NCI-H2107 (cell line): ENCODE measurements at places on chromosomes 2 and 18.

DNA sequence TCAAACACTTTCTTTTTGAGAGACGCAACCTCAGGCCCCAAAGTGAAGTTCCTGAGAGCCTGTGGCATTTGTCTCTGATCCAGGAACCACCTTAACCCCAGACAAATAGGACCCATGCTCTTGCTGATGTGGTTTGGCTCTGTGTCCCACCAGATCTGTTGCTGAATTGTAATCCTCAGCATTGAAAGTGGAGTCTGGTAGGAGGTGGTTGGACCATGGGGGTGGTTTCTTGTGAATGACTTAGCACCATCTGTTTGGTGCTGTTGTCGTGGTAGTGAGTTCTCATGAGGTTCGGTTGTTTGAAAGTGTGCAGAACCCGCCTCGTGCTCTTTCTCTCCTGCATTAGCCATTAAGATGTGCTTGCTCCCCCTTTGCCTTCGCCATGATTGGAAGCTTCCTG lies 252.6 kb downstream of the FAM210A start:
- no peak for DNase-seq

- DNase-seq, result no peak
Observed at GRCh38 chr2:71905205-71905604, 242.5 kb downstream of the CYP26B1 start.

GRCh38 chr2:132797556-132797955 lies 127.6 kb upstream of the LYPD1 start:
- DNase-seq, result no peak

DNA sequence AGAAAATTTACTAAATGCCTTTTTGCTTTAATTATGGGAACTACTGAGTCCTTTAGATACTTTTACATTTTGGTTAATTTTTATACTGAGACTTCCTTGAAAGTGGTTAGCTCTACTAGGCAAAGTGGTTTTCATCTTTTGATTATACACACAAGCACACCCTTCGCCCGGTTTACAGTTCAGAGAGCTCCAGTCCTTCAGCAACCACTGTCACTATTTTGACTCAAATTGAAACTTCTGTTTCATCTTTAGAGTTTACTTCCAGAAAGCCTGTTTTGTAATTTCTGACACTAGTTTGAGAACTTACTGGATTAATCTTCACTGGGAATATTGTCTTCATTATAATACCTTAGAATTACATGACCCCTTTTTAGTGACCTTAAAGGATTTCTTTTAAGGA lies 140.3 kb upstream of the FOSL2 start:
- no peak for DNase-seq

DNA sequence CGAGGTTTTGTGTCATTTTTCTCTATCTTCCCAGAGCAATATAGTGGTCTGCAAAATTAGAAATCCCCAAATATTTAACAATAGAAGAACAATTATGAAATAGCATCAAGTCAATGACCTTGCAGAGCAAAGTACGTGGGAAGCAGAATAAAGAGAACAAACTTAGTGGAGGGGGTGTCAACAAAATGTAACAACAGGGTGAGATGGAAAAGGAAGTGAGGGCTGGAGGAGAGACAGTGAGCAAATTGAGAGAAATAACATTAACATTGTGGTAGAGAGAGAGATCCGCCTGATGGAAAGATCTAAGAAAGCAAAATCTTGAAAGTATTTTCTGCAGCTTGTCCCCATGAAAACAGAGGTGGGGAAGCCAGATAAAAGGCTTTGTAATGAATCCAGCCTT lies 23.4 kb downstream of the ARHGAP15 start:
- DNase-seq, result no peak

DNA sequence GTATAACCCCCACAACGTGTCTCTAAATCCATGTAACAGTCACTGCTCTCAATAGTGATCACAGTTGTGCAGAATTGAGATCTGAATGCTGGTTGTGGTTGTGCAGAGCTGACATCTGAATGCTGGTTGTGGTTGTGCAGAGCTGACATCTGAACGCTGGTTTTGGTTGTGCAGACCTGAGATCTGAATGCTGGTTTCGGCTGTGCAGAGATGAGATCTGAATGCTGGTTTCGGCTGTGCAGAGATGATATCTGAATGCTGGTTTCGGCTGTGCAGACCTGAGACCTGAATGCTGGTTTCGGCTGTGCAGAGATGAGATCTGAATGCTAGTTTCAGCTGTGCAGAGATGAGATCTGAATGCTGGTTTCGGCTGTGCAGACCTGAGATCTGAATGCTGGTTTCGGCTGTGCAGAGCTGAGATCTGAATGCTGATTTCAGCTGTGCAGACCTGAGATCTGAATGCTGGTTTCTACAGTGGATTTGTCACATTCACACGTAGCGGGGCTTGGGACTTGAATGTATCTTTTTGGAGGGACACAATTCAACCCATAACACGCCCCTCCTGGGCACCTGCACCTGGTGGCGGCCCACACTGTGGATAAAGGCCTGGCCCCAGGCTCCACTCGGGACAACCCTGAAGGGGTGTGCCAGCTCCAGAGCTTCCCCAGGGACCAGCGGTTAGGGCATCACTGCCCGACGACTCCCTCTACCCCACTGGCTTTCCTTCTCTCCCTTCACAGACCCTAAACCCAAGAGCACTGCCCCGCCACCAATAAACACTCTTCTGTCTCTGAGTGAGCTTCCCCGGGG lies 51.1 kb upstream of the SLC66A3 start:
- no peak for DNase-seq

GRCh38 chr2:84906108-84906899 lies 848 bp downstream of the TMSB10 start:
- no peak for DNase-seq

- DNase-seq, result no peak
Observed at GRCh38 chr2:236171680-236172254, 3.6 kb upstream of the GBX2 start.

- peak; percentile 9 for DNase-seq
Observed at GRCh38 chr2:105294844-105295481, 34.6 kb downstream of the TGFBRAP1 start.

DNA sequence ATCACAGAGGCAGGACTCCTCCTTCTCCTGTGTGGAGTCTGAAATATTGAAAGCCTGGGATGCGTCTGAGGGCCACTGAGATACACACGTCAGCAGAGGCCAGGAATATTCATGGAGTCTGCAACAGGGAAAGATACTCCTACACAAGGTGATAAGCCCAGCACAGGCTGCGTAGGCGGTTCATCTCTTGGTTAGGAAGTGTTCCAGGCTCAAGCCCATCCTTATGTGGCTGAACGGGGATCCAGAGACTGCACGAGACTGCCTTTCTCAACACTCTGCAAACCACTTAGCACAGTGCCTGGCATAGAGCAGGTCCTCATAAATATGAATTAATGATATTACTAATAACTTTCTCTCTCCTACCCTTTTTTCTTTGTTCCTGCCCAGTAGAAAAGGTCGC lies 29.2 kb upstream of the AGPS start:
- DNase-seq, result no peak

GRCh38 chr2:47357483-47357882 lies 45.5 kb upstream of the MSH2 start:
- DNase-seq, result no peak

DNA sequence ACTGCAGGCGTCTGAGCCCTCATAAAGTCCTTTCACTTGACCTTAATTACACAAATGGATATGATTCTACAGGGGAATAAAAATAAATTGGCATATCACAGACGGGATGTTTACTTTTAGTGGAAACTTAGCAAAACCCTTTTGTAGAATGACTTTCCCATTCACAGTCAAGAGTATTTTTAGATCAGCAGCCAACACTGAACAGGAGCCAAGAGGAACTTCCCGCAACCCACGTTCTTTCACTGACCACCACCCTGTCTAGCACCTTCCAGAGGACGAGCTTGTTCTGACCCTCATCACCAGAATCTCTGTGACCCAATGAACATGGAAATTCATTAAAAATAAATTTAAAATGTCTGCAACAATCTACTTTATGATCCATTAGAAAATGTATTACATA lies 119.0 kb upstream of the SNTG2 start:
- no peak for DNase-seq

DNA sequence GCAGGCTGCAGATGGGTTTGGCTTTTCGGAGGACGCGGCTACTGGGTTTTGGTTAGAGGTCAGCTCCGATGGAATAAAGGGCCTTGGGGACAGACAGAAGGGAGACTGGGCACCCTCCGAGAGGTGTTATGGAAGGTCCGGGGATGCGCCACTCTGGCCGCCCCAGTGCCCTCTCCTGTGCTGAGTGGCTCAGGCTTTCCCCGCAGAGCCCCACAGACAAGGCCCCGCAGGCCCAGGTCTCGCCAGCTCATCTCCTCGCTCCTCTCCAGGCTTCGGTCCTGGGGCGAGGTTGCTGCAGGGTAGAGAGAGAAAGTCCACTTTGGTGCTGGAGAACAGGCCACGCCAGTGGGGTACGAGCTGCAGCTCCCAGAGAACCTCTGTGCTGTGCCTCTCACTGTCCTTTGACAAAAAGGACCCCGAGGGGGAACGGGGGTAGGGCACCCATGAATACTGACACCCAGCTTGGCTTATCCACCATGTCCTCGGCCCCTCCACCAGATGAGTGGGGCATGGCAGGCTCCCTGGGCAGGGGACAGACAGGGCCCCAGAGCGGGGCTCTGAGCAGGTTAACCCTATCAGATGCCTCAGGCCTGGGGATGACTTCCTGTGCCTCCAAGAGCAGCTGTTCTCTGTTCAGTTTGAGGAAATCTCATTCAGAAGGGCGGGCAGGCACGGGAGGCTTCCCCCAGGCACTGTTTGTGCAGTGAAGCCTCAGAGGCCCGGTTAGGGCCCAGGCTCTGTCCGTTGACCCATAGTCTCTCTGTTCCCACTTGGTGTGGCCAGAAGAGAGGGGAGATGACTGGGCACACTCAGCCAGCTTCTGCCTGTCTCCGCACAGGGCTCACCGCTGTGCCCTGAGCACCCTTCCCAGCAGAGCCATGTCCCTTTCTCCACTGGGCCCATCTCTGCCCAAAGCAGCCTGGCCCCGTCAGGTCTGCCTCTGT lies 15.7 kb upstream of the CNNM3 start:
- DNase-seq, result no peak

- DNase-seq, result no peak
Observed at GRCh38 chr2:134668821-134669220, 50.0 kb downstream of the TMEM163 start.

DNA sequence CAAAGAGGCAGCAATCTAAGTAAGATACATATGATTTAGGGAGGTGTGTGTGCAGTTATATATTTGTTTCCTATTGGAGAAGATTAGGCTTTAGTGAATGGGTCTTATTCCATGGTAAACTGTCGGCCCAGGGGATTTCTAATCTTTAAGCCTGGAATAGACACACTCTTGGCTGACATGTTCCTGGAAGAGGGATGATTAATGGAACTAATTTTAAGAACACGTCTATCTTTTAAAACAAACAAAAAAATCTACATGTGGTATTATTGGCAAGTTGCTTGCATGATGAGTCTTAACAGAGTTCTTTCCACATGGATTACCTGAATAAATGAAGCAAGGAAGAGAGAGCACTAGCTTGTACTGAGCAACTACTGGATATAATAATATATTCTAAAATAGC lies 114.2 kb upstream of the NT5C1B start:
- DNase-seq, result no peak

GRCh38 chr2:114421781-114422180 lies 20.7 kb upstream of the DPP10 start:
- DNase-seq, result no peak

DNA sequence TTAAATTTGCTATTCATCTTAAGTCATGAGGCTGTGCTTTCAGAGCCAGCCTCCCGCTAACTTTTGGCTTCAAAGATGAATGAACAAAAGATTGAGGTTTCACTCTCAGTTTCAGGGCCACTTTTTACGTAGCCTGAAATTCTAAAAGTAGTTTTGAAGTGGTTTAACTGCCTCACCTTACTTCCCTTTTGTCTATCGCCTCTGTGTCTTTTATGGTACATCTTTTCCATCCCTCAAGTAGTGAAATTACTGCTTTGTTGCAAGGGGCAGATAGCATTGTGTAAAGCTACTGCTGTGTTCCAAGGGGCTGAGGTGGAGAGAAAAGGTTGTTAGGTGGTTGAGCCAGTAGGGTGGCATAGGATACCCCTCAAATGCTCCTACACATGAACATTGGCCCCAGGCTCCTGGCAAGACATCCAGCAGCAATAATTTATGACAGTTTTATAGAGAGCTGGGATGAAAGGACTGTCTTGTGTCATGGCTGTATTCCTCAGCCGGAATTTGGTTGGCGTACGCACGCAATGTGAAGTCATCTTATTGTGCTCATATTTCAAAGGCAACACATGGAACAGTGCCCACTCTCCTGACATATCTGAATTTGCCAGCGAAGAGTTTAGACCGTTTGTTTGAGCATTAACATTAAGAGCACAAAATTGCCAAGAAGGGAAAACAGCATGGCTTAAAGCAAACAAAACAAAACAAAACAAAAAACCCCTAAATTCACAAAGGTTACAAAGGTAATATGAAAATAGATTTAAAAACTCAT lies 32.2 kb downstream of the QPCT start:
- peak; percentile 19 for DNase-seq

DNA sequence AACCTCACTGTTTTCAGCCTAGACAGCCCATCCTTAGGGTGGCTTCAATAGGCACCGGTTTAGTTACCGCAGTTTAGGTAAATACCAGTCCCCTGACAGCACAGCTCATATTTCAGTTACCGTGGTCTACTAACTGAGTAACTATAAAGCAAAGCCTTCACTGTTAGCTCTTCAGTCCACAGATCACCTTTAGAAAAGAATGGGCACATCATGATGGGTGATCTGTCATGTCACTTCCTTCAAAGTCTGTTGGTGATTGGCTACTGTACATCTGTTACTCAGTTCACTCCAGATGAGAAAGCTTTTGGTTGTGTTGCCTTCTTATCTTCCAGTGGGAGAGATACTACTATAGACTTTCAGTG lies 21.0 kb downstream of the SLC20A1 start:
- DNase-seq, result no peak

DNA sequence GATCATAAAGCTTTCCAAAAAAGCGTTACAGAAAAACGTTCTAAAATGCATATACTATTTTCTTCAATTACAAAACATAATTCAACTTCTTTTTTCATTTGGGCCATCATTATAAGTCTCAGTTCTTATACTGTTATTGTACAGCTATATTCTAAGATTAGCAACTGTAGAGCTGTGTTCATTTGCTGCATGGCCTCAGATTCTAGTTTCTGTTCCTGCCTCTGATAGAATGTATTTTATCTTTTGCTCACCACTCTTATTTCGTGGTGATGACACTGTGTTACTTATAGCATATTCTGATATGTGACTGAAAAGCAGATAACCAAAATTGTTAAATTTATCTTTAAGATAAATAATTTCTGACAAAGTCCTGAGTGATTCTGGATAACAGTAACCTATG lies 67.2 kb downstream of the PTRHD1 start:
- no peak for DNase-seq
